ENCODE measurements at places on chromosomes 4 and X.

GRCh38 chr4:4727536-4727935 is 131.9 kb upstream of the MSX1 start:
- no peak for DNase-seq

- DNase-seq, result no peak
Observed at GRCh38 chr4:73772363-73772762, 32.0 kb downstream of the CXCL8 start.

- no peak for DNase-seq
Observed at GRCh38 chrX:1009771-1010170, 202.7 kb downstream of the CRLF2 start.

DNA sequence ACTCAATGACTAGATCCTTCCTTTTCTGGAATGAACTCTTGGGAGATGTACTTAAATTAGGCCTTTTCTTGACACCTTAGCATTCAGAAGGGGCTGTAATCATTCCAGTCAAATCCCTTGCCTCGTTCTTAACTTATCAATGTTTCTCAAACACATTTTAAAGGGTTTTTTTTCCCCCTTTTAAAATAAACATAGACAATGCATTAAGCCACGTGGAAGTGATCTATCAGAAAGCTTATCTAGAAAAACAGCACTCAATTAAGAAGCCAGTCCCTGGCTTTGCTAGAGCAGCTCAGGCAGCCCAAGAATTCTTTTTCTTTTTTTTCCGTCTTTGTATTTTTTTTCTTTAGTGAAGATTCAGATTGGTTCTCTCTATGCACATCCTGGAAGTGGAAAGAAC is 118.2 kb downstream of the PCDH7 start:
- no peak for DNase-seq

- peak; percentile 50 for DNase-seq
Observed at GRCh38 chr4:153112041-153112441, 92.2 kb upstream of the TRIM2 start.

DNA sequence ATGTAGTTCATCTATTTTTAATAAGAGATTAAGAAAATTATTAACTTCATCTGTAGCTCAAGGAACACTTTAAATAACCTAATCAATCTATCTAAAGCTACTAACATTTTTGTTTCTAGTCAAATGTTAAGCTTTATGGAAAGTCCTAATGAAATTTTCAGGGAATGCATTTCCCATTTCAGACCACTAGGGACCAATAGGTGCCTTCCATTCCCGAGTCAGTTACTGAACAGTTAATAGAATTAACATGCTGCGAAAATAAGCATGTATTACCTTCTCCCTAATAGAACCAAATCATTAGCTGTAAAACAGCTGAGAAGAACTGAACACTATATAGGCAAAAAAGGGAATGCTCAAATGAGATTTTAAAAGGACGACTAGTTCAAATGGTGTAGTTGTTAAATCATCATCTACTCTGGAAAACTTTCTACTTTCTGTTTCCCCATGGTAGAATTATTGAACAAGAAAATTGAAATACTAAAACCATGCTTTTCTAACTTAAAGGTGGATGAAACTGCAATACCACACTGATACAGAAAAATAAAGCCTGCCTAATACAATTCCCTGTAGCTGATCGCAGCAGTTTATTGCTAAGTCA is 22.5 kb downstream of the STX18 start:
- DNase-seq, result no peak

DNA sequence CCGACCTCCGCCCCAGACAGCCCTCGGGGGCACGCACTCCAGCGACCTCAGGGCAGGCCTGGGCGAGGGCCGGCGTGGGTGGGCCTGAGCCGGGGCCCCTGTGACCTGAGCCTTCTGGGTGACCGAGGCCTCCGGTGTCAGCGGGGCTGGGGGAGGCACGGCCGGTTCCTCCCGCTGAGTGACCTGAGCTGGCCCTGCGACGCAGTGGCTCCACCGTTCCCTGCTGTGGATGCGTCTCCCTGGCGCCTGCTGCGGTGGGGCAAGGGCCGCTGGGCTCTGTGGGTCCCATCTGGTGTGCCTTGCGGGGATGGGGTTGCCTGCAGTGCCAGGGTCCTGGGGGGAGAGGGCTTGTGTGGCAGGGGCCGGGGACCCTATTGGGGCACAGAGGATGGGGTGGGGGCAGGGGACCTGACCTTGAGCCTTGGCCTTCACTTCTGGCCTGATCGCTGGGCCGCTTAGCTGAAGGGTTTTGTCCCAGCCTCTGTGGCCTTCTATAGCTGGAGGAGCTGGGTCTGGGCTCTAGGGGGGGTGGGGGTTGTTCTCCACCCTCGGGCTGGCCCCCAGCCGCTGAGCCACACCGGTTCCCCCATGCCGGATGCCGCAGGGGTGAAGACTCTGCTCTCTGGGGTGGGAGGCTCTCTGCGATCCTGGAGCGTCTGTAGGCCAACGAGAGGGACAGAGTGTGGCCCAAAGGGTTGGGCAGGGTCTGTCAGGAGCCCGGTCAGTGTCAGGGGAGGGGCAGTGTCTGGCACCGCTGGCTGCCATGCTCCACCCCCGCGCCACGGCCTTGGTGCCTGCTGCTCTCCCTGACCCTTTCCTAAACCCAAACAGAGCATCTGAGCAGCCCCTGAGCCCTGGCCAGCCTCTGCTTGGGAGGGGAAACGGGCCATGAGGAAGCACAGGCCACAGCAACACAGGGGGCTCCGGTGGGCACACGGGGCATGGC is 2.3 kb downstream of the NAT8L start:
- DNase-seq, result no peak

- DNase-seq, result no peak
Observed at GRCh38 chr4:138773321-138773720, 242.3 kb upstream of the NOCT start.

DNA sequence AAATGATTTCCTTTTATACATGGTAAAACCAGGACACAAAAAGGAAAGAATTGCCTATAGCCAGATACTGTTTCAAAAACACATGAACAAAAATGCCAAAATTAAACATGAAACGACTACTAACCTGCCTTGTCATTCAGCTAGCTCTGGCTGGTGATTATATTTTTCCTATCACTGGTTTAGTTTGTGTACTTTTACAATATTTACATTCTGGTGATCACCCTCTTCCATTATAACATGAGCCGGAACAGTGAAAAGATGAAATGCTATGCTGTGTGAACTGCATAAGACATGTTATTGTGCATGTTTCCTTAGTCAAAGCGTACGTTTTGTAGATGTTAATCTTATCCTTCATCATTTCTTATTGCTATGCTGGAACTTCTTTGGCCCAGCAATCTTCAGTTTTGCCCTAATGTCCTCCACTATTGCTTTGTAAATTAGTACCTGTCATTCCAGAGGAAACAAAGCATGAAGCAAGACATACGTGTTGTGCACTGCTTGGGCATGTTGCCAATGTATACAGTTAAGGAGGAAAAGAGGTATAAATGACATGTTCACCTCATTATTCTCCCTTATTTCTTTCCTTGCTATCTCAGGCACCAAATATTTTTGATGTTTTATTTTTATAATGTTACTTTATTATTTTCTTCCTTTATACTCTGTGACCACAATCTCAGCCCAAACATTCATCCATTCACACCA is 386.3 kb downstream of the ARHGAP24 start:
- no peak for DNase-seq

DNA sequence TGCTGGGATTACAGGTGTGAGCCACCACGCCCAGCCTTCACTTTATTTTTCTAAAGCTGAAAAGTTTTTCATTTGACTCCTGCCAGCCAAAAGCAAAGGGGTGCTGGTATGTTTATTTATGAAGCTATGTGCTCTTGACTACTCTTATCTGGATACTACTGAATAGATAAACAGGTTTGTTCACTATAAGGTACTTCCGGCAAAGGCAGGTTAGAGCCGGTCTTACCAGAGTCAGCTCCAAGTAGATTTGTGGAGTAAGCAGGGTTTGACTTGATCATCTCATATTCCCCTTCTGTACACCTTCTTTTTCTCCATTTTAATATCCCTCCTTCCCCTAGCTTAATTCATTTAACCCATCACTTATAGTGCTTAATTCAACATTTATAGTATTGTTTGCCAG is 175.4 kb upstream of the MBNL3 start:
- no peak for DNase-seq

GRCh38 chr4:78742300-78742699 is 33.9 kb upstream of the BMP2K start:
- DNase-seq, result no peak

DNA sequence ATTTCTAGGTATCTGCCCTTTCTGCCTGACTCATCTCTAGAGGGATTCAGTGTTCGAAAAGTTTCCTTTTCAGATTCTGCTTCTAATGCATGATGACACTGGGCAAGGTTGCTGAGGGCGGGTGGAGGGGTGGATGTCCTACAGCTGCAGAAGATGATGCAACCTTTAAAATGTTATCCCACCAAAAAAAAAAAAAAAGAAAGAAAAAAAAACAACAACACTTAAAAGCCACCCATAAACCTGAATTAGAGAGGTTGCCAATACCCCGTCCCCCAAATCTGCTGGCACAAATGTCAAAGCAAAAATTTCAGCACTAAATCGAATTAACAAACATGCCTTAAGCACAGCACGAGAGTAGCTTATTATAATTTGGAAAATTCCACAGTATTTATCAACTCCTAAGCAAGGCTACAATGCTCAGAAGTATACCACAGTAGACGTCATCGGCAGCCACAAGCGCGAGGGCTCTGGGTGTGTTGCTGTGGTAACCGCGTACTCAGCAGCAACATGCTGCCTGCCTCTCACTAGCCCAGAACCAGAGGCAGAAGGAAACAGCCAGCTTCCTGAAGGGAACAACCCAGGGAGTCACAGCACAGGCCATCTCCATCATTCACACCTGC is 167.5 kb upstream of the MAP3K15 start:
- peak; percentile 52 for DNase-seq

DNA sequence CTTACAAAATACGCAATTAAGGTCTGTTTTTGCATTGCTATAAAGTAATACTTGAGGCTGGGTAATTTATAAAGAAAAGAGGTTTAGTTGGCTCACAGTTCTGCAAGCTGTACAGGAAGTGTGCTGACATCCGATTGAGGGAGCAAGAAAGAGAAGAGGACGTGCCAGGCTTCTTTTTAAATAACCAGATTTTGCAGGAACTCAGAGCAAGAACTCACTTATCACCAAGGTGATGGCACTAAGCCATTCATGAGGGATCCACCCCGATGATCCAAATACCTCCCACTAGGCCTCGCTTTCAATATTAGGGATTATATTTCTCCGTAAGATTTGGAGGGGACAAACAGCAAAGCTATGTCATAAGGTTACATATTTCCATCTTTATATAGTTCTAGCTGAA is 456.7 kb downstream of the GLUD2 start:
- DNase-seq, result peak; percentile 1

DNA sequence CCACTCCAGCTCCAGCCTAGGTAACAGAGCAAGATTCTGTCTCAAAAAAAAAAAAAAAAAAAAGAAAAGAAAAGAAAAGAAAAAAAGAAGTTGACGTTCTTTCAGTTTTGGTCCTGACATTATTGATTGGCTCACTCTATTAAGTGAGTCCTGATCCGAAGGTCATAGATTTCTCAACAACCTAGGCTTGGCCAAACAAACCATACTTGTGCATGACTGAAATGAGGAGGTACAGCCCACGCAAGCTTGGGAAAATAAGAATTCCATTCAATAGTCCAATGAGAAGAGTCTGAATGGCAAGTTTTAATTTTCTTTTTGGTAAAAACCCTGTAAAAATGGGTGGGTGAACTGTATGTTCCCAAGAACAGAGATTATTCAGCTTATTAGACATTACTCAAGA is 3.2 kb upstream of the ETNPPL start:
- no peak for DNase-seq

DNA sequence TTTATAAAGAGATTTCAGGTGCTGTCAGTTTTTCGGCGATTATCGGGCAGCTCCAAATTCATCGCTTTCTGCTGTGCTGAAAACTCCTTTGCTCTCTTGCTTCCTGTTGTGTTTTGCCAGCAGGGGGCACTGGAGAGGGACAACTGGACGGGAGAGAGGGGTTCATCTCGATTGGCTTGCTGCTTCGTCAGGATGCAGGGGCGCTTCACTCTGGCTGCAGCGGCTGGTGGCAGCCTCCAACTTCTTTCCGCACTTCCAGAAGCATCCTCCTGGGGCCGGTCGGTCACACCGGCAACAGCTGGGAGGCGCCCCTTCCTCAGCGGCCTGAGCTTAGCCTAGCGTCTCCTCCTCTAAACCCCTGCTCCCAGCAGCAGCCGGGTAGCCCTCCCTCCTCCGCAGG is 29.5 kb downstream of the MSL3 start:
- DNase-seq, result no peak

- no peak for DNase-seq
Observed at GRCh38 chrX:13702111-13702789, 13.3 kb downstream of the RAB9A start.

GRCh38 chr4:83858131-83858530 is 322.2 kb downstream of the GPAT3 start:
- DNase-seq, result no peak

- DNase-seq, result no peak
Observed at GRCh38 chr4:72397314-72397713, 171.7 kb downstream of the ADAMTS3 start.

DNA sequence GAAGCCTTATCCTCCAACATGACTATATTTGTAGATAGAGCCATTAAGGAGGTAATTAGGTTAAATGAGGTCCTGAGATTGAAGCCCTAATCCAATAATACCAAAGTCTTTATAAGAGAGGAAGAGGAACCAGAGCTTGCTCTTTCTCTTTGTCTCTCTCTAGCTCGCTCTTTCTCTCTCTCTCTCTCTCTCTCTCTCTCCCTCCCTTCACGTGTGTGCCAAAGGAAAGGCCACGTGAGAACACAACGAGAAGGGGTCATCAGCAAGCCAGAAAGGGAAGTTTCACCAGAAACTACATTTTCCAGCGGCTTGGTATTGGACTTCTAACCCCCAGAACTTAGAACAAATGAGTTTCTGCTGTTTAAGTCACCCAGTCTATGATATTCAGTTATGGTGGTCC is 1540.5 kb downstream of the C4orf33 start:
- DNase-seq, result no peak

DNA sequence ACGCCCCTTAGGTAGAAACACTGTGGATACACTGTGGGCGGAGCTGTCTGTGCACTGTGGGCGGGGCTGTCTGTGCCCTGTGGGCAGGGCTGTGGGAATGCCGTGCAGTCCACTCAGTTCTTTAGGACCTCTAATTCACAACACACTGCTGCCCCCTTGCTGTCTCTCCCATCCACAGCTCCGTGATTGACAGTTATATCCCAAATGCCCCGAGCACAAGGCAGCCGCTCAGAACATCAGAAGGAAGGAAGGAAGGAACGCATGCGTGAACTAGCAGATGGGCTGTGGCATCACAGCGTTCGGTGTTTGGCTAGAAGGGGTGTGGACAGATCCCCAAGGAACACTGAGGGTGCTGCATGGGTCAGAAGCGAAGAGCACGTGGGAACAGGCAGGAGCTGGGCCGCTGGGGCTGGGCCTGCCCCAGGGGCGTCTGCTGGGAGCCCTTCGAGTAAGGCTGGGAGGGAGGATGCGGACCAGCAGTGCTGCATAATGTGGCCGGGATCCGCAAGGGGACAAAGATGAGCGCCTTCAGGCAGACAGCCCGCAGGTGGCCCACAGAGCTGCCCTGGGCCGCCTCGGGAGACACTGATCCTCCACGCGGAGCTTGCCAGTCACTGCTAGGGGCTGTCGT is 29.8 kb downstream of the ACOX3 start:
- DNase-seq, result peak; percentile 52

- peak; percentile 39 for DNase-seq
Observed at GRCh38 chrX:150984169-150984824, 1.2 kb downstream of the HMGB3 start.

- DNase-seq, result no peak
Observed at GRCh38 chr4:145511913-145512522, 30.4 kb downstream of the SMAD1 start.

GRCh38 chrX:37320541-37321203 is 28.5 kb upstream of the PRRG1 start:
- no peak for DNase-seq

- peak; percentile 5 for DNase-seq
Observed at GRCh38 chr4:140305053-140305452, 68.4 kb upstream of the SCOC start.

- no peak for DNase-seq
Observed at GRCh38 chrX:15988661-15989603, 134.3 kb upstream of the AP1S2 start.
